ENCODE measurements at places on chromosomes 5 and 9.

DNA sequence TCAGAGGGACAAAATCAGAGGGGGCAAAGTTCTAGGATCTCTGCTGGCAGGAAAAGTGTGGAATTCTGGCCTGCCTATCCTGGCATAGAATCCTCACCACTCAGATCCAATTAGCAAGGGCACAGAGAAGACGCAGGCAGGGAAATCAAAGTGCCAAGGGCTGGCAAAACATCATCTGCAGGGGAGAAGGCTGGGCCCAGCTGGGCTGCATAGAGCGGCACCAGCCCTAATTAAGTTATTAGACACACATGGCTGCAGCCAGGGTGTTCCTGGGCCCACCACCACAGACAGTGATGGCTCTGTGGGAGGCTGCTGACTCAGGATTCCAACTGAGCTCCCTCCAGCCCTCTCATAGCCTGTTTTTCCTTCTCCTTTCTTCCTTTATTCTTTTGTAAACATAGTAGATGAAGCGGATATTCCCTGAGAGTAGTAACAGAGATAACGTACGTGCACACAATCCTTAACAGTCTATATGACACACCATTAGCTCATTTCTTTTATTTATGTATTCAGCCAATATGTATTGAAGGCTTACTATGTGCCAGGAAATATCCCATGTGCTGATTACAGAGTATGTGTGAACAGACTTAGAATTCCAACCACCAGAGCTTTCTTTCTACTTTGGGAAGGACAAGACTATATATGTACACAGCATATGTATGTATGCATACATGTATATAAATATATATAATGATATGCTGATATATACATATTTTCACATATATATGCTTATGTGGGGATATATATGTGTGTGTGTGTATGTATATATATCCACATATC is 236.1 kb downstream of the ASTN2 start:
- DNase-seq = no peak

- no peak for DNase-seq
These were observed 634.0 kb downstream of the IRX1 start for GRCh38 chr5:4229414-4230292.

DNA sequence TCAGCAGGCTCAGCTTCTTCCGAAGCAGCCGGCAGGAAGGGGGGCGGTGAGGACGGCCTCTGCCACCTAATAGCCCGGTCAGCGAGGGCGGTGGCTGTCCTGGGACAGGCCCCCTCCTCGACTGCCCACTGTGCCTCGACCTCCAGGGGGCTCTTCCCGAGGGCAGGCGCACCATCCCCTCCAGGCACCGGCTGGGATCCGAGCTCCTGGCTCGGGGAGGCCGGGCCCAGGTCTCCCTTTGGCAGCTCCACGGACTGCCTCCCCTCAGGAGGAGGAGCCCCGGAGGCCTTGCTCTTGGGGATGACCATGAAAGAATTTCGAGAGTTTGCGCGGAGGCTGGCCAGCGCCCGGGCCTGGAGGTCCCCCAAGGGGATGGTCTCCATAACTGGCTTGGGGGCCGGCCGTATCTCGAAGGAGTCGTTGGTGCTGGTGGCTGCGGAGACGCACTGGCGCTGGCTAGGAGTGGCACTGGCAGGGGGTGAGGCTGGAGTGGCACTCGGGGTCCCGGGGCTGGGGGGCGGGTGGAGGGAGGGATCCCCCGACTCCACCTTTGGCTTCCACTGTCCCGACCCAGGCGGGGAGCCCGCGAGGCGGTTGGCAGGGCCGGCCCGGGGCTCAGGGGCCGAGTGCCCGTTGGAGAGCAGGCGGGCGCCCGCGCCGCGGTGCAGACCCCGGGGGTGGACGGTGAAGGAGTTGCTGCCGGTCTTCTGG is 975 bp downstream of the TPRN start:
- DNase-seq = no peak

DNA sequence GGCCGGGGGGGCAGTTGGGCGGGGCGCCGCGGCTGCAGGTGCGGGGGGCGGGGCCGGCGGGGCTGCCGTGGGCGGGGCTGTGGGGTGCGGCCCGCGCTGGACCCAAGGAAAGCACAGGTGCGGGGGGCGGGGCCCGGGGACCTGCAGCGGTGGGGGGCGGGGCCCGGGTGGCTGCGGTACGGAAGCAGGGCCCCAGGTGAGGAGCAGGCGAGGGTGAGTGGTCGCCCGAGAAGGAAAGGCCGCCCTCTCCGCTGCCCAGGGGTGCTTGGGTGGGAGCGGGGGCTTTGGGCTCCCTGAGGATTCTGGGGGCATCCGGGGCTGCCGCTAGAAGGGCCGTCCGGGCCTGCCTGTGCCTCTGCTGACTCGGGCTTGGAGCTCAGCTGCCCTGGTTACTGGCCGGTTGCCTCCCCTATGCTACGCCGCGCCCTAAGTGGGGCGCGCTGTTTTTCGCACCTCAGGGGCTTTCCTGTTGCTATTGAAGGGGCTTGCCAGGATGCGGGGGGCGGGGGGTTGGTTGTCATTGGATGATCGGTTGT is 767 bp downstream of the RALGPS1 start:
- no peak for DNase-seq

GRCh38 chr9:105636331-105636730 is 25.9 kb upstream of the TAL2 start:
- DNase-seq = no peak

- DNase-seq = no peak
These were observed 38.8 kb upstream of the FBXW11 start for GRCh38 chr5:172045315-172045632.

GRCh38 chr5:166561759-166562158 is 1729.7 kb upstream of the WWC1 start:
- no peak for DNase-seq

- no peak for DNase-seq
These were observed 45.4 kb downstream of the NTNG2 start for GRCh38 chr9:132207215-132207614.

DNA sequence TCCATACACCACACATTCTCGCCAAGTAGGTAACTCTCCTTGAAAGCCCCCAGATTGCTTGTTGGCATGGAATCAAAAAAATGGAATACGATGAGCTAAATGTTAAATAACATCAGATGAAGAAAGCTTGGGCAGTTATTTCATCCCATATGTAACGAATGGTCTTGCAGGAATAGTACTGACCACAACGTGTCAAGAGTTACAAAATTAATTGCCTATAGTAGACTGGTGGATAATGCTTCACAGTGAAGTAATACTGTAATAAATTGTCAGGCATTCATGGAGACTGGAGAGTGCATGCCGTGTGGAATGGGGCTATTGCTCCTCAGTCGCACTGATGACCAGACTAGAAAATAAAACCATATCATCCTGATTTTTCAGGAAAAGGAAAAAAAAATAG is 1628.7 kb downstream of the MAT2B start:
- DNase-seq = no peak

- DNase-seq = no peak
These were observed 91.8 kb upstream of the DPYSL3 start for GRCh38 chr5:147601652-147602051.

DNA sequence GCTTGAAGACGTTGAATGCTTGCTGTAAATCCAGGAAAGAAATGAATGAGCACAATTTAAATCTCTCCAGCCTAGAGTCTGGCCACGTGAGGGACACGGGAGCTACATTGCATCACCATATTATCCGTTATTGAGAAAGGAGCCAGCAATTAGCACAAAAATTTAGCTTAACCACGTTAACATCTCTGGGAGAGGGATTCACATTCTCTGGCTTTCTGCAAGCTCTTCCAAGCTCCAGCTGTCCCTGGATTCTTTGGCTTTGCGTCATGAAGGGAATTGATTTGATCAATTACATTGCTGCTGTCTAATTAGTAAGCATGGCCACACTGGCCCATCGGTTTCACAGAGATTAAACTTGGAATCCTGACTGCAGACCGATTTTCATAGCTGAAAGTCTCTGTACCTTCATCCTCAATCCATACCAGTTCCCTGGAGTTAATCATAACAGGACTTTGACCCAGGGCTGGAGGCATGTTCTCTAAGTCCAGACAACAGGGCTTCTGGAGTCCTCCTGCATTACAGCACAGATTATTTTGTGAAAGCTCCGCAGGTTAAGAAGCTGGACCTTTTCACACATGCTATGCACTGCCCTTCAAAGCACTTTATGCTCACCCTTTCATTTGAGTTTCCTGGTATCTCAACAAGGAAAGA is 31.6 kb downstream of the ADRA1B start:
- no peak for DNase-seq

DNA sequence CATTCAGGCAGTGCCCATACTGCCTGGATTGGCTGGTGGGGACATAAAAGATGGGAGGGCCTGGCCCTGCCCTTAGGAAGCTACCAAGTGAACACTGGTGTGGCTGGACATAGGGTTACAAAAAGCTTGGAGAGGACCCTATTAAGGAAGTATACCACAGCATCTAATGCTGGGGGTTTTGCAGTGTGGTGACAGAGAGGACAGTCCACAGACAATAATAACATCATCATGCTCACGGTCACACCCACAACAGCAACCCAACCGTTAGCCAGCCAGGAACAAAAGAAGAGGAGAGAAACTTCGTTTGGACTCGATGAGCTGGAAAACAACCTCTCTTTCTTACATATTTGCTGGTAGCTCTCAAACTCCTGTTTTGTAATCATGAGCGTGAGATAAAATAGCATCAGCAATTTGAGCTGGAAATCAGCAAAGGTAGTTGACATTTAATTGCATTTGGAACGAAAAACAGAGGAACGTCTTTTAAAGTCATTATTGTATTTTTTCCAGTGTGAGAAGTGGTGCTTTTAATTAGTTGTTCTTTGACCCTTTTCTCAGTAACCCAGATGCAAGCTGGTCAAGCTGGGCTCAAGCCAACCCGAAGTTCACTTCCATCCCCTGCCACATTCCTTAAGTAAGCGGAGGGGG is 73.4 kb downstream of the NSG2 start:
- no peak for DNase-seq

GRCh38 chr5:91490316-91490715 is 107.2 kb upstream of the ARRDC3 start:
- DNase-seq = no peak

DNA sequence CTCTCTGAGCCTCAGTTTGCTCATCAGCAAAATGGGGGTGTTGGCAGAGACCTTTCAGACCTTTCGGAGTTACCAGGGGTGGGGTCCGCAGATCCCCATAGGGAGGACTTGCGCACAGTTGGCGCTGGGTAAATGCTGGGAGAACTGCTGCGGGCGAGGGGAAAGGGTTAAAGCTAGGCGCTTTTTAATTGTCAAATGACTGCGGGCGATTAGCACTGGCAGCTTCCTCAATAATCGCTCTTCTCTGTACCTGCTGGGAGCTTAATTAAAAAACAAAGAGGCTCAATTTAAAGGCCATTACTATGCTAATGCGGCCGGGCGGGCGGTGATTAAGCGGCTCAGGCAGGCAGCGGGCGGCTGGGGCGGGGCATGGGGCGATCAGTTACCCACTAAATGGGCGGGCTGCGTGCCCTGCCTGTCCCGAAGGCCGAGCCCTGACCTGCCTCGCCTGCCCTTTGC is 63.0 kb downstream of the LMX1B start:
- DNase-seq = no peak

DNA sequence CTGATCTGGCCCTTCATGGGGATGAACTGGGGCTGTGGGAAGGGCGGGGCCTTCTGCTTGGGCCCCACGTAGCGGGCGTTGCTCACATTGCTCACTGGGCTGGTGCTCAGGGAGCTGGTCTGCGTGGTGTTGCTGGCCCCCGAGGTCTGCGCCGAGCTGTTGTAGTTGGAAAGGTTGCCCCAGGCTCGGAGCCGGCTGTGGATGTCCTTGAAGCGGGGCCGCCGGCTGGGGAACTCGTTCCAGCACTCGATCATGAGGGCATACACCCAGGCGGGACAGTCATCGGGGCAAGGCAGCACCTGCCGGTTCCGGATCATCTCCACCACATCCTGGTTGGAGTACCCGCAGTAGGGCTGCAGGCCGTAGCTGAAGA is 226.0 kb downstream of the ROR2 start:
- DNase-seq = no peak

DNA sequence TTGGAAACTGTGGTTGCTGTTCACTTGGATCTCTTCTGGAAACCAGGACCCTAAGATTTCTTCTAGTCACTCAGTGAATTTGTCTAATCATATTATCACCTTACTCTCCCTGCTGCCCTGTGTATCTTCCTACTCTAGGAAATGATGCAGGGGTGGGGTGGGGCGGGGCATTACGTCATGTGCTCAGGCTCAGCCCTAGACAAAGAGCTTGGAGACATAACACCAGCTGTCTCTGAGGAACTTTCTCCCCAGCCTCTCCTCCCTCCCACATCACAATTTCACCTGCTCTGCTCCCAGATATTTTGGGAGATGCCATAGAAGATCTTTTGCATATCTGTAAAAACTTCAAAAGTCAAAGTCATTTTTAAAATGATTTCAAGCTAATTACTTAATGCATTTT is 470.4 kb downstream of the ZSWIM6 start:
- DNase-seq = no peak

GRCh38 chr9:114452219-114453165 is 52.8 kb downstream of the WHRN start:
- no peak for DNase-seq

GRCh38 chr5:98309785-98310598 is 463.5 kb upstream of the RGMB start:
- DNase-seq = peak; percentile 62

DNA sequence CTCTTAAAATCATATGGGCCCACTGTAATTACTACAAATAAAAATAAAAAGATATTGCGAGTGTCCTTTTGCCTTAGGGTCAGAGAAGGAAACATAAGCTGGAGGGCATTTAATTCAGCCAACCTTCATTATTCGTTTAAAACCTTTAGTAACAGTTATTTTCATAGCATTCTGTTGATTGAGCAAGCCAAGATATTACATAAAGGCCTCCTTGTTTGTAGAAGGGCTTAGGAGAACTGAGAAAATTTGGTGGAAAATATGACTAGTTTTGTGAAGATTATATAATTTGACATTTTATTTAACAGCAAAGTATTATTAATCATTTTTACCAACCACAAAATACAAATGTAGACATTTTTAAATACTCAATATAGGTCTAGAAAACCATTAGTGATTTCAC is 62.2 kb downstream of the COX7C start:
- no peak for DNase-seq

DNA sequence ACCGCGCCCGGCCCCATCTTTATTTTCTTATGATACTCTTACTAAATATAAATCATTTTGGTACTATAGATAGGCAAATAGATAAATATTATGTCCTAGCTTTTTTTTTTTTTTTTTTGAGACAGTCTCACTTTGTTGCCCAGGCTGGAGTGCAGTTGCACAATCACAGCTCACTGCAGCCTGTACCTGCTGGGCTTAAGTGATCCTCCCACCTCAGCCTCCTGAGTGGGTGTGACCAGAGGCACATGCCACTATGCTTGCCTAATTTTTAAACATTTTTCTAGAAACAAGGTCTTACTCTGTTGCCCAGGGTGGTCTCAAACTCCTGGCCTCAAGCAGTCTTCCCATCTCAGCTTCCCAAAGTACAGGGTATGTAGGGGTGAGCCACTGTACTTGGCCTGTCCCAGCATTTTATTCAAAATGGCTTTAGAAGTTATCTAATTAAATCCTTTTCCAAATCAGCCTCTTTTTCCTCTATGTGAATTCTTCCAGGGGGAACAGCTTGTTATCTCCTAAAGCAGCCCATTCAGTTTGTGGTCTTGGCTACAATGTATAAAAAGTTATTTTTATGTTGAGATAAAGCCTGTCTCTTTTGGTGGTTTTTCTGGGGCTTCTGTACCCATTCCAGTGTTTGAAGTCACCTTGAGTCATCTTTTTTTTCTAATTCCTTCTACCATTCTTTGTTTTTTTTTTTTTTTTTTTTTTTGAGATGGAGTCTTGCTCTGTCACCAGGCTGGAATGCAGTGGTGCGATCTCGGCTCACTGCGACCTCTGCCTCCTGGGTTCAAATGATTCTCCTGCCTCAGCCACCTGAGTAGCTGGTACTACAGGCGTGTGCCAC is 12.1 kb downstream of the MELK start:
- peak; percentile 35 for DNase-seq

Measured in HTR-8/SVneo (cell line).